Progenitor cell of endocrine pancreas (in vitro differentiated cells): ENCODE measurements at places on chromosomes 6 and 20. TPM values are rescaled to one million over a fixed set of nuclear protein-coding genes. Genes with fewer than 3 reads are reported as not detected.

Gene ZBTB24
- 10.8 and 11.4 TPM in 2 replicates for total RNA-seq

DNA sequence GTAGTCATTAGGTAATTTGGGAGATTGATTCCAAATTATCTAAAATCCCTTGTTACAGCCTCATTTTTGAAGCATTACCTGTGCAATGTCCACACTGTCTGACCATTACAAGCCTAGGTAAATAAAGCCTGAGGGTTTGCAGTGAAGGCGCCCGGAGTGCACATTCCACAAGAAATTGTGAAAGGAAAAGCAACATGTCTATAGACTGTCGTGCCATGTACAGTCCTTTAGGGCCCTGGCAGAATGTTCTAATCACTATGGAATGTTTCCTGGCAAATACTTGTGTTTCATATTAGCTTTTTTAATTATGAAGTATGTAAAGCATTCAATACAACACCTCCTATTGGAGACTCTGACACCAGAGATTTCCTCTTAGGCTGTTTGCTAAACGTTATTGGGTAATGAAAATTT is 28.9 kb downstream of the PREP start:
- DNase-seq, result no peak

DNA sequence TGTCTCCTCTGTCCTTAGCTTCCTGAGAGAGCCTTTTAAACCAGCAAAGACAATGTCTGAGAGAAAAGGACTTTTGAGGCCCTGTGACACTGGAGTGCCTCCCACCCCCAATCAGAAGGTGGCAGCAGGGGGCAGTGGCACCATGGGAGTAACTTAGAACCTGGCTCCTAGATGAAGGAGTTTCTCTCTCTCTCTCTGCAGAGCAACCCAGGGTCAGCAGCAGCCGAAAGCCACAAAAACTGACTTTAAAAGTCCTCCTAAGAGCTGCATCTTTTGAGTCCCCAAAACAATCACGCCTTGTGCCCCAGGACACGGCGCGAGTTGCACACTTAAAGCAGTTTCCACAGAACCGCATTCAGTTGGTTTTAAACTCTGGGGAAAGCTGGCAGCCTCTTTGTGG is 5.3 kb upstream of the TCP11 start:
- DNase-seq, result peak; percentile 24

- DNase-seq, result no peak
Measured at GRCh38 chr20:63612276-63612931, 14.5 kb downstream of the GMEB2 start.

DNA sequence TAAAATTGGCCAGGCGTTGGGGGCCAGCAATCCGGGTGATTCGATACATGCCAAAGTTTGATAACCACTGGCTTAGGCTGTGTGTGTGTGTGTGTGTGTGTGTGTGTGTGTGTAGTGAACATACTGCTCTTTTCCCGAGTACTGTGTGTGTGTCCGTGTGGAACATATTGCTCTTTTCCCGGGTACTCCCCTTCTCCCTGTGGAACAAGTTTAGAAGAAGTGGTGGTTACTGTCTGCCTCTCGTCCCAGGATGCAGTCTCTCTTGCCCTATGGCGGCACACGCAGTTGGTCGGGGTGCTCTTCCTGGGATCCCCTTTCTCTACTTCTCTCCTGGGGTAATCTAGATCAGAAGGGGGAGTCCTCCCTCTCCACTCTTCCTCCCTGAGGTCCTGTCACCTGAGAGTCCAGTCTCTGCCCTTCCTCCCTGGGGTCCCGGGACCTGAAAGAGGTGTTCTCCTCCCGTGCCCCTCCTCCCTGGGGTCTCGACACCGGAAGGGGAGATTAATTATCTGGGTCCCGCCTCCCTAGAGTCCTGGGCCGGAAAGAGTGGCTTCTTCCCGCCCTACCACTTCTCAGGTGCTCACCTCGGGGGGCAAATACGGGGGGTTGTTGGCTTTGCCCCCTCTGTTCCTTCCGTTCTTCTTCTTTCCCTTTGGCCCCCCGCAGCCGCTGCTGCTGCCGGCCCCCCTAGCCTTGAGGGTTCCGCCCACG is 516 bp downstream of the GTPBP2 start:
- peak; percentile 39 for DNase-seq

DNA sequence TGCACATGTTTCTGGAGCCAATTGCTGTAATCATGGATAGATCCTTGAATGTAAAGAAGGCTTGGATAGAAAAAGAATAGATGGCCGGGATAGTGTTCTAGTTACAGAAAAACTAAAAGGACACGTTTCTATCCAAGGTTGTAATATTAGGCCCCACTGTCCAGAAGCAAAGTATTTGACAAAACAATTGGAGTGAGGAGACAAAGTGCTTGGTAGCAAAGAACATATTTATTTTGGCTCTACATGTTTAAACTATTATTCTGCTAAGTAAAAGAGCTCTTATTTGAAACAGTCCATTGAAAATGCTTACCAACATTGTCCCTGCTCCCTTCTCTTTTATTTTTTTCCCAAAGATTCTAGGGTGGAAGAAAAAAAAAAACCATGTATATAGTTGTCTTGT is 94.4 kb downstream of the MYO6 start:
- no peak for DNase-seq

DNA sequence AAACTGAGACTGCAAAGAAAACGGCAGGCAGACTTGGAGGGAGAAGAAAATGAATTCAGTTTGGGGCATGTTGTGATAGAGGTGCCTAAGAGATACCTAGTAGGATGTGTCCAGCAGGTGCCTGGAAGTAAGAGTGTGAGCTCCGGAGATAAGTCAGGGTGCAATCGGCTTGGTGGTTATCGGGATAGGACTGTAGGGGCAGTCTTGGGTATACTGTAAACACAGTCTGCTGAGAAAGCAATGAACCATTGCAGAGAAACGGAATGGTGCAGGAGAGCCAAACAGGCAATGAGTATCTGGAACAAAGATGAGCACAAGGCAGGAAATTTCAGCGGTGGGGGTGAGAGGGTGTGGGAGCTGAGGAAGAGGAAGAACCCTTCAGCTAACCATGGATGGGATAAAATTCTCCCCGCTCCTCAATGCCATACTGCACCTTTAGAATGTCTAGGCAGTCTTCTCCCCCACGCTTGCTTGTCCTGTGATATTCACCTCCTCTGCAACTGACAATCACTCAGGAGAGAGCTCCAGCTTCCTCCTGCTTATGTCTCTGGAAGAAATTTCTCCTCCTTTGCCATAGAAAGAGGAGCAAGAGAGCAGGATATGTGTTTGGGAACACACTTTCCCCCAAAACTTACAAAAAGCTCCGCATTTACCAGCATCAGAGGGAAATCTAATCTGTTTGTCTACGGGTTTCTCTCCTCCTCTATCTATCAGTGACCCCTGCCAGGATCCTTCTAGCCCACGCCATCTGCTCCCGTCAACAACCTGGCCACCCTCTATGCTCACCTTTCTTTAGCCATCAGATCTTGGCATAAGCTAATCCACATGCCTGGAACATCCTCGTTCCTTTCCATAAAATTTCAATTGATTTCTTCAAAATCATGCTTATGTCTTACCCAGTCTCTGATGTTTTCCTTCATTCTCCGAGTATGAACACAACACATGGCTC is 381.7 kb upstream of the JARID2 start:
- no peak for DNase-seq

Gene SMOC2
- total RNA-seq, result 4.8 and 5.9 TPM in 2 replicates

Gene RGS19
- 6.5 and 7.6 TPM in 2 replicates for total RNA-seq

Gene VSTM2L
- 5.0 and 6.2 TPM in 2 replicates for total RNA-seq

GRCh38 chr20:833121-833449 is 430 bp upstream of the FAM110A start:
- no peak for DNase-seq

DNA sequence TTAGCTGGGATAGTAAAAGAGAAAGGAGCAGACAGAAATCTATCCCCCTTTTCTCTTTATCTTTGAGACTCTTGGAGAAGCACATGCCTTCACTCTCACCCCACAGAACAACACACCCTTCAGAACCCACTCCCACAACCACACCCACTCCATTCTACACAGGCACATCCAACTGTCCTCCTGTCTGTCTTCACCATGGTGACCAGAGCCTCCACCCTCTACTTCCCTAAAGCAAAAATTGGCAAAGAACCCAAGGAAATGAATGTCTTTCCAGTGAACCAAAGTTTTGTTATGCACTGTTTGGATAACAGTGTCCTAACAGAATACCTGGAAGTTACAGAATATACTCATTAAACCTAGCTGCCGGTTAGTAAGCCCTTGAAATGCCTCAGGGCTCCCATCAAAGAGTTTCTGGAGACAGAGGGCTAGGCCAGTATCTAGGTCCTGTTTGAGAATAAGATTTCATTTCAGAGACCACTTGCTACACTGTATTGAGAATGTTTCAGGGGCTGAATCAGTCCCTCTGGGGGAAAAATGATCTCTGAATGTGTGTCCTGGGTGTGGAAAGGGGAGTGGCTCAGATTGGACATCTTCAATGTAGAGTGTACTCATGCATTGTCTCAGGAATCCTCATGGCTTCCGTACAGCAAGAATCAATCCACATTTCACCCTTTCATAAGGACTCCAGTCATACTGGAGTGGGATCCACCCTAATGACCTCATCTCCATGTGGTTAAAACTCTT is 101.1 kb downstream of the LY86 start:
- DNase-seq, result no peak

GRCh38 chr6:129486327-129486726 is 223.7 kb downstream of the ARHGAP18 start:
- no peak for DNase-seq

GRCh38 chr6:98033617-98034016 is 750.6 kb upstream of the MMS22L start:
- no peak for DNase-seq

Gene FOXQ1
- total RNA-seq, result 2.0 and 2.9 TPM in 2 replicates

DNA sequence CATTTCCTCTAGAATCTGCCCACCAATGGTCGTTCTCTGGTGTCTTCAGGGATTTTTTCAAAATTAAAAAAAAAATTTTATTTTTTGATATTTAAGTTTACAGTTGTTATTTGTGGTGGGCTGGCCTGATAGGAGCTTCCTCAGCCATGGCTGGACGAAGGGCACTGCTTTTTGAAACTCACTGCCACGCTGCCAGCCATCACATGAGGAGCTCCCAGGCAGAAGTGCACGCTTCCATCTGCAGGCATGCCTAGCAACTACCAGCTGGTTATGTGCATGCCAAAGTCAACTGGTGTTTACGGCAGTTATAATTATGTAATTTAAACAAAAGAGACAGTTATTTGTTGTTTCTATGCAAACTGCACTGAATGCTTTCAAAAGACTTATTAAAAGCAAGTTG is 105.1 kb downstream of the IRF4 start:
- no peak for DNase-seq

GRCh38 chr6:109687271-109687761 is 3.7 kb downstream of the AK9 start:
- DNase-seq, result no peak

Gene CALHM4
- total RNA-seq, result not detected in 2 replicates

Gene PPP1R3D
- 5.2 and 5.3 TPM in 2 replicates for total RNA-seq

- DNase-seq, result no peak
Measured at GRCh38 chr6:12313992-12314589, 23.9 kb downstream of the EDN1 start.

DNA sequence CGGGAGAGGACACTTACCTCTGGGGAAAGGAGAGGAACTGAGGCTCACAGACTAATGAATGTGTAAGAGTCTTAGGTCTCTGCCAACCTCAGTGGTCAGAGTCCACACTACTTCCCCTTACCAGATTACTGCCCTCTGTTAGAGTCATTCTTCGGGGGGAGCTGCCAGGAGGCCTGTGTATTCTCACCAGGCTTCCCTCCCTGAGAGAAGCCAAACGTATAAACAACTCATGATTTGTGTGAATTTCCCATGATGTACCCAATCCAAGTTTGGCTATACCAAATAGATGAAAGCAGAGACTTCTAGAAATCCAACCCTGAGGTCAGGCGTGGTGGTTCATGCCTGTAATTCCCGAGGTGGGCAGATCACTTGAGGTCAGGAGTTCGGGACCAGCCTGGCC is 77.1 kb downstream of the SLC2A10 start:
- no peak for DNase-seq

DNA sequence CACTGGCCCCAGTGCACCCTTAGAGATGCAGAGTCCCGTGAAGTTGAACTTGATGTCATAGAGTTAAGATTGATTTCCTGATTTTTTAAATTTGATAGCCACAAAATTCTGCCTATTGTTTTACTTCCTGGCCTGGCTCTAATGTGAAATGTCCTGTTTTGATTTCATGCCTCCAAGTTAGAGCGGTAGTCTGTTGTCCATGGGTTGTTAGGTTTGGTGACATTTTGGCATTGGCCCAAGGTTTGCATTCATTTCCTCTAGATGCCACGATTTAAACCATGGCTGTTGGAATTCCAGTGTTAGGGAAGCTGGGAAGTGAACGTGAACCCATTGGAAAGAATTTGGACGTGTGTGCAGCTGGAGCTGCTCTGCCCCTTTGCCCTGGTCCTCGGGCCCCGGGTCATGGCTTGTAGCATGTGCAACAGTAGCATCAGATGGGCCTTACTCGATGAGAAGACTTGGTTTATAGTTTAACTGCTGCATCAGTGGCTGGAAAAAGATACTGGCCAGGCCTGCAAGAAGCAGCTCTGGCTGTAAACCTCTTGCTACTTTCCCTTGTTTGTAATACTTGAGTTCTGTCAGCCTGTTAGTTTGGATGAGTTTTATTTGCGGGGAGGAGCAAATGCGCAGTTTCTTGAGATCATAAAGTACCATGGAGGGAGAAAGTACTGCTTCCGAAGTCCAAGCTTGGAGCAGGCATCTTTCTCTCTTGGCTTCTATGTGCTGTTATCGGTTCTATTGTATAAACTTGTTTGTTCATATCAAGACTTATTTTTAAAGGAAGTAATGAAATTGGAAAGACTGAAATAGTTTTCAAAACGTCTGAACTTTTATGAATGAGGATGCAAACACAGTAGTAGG is 121.4 kb upstream of the CLDN20 start:
- DNase-seq, result no peak

- no peak for DNase-seq
Measured at GRCh38 chr6:28633445-28634215, 107.9 kb downstream of the GPX5 start.

DNA sequence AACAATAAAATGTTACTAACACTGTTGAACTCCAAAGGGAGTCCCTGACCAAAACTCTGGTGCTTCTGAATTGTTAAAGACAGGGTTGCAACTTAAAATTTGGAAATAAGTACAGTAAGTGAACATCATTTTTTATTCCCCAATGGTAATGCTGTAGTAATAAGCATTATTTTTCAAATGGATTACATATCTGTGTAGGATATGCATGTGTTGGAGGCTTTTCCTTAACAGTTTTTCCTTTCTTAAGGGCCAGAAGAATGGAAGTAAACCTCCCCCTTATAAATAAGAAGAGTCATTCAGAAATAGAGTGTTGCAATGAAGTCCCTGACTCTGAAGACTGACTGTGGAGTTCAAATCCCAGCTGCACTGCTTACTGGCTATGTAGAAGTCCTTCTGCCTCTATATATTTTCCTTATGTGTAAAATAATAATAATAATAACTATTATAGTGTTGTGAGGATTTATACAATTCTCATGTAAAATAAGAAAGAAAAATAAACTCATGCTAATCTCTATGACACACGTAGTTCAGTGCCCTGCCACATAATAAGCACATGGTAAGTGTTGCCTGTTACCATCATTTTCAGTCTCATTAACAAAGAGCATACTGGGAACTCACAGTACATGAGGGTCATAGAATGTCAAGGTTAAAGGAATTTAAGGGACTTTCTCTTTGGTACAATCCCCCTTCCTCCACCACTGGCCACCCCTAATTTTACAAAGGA is 129.8 kb upstream of the SMLR1 start:
- no peak for DNase-seq

GRCh38 chr6:155247618-155248007 is 16.2 kb upstream of the CLDN20 start:
- no peak for DNase-seq

- DNase-seq, result no peak
Measured at GRCh38 chr6:146741609-146742008, 142.8 kb downstream of the ADGB start.
